Tibial nerve (tissue), 4 donors: ENCODE measurements at places on chromosomes 16 and 17. TPM values are rescaled to one million over a fixed set of nuclear protein-coding genes. Genes with fewer than 3 reads are reported as not detected.

The CCL11 gene
- not detected for total RNA-seq

The SPAG5 gene
- total RNA-seq: 6.3 TPM

The KRTAP1-1 gene
- total RNA-seq: not detected

The CCL1 gene
- not detected for total RNA-seq

The NUP93 gene
- total RNA-seq: 65.7 TPM

DNA sequence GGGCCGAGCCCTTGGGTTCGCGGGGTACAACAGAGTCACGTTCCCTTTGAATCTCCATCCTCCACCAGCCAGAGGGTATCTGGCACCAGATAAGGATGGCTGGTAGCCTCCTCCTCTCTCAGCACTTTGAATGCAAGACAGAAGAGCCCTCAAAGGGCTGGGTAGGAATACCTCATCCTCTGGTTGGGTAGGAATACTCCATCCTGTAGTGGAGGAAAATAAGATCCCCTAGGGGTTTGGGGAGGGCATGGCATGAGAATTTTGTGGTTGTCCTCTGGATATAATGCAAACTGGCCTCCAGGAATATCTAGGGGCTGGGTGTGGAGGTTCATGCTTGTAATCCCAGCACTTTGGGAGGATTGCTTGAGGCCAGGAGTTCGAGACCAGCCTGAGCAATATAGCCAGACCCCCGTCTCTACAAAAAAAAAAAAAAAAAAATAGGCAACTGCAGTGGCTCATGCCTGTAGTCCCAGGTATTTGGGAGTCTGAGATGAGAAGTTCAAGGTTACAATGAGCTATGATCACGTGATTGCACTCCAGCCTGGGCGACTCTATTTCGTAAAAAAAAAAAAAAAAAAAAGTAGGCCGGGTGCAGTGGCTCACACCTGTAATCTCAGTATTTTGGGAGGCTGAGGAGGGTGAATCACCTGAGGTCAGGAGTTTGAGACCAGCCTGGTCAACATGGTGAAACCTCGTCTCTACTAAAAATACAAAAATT is 2.7 kb downstream of the IGFBP4 start:
- no peak for DNase-seq

DNA sequence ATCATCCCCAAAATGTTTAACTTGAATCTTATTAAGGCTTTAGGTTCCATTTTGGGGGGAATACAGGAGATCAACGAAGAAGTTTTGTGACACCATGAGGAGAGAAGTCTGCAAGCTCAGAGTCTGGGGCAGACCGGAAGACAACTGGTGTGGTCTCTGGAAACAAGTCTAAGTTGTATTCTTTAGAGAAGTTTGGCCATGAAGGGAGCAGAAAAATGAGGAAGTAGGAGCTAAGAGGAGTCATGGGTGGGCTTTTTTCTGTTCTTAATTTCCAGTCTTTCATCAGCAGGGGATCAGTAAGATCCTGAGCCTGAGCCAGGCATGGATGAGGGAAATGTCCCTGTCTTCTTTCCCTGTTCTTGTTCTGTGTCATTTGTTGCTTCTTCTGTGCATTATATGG is 35.8 kb upstream of the NF1 start:
- DNase-seq: no peak

- no peak for DNase-seq
Observed at GRCh38 chr17:77842528-77843147, 115.9 kb upstream of the TNRC6C start.

- no peak for DNase-seq
Observed at GRCh38 chr16:54882556-54882955, 48.1 kb upstream of the IRX5 start.

GRCh38 chr17:76388966-76389888 is 4.8 kb downstream of the SPHK1 start:
- no peak for DNase-seq

DNA sequence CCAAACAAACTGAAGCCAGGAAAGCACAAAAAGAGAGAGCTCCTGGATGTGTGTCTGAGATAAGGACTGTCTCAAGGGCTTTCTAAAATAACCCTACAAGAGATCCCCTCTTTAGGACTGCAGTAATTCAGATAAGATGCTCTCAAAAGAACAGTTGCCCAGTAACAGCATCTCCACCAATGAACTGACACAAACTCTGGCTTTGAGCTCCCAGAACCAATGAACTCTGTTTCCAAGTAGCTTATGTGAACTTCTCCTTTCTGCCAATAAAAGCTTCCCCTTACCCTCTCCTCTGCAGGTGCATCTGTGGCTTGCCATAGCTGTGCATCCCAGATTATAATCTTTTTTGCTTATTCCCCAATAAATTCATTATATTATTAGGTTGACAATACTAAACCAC is 421.5 kb downstream of the SLC39A11 start:
- DNase-seq: no peak

DNA sequence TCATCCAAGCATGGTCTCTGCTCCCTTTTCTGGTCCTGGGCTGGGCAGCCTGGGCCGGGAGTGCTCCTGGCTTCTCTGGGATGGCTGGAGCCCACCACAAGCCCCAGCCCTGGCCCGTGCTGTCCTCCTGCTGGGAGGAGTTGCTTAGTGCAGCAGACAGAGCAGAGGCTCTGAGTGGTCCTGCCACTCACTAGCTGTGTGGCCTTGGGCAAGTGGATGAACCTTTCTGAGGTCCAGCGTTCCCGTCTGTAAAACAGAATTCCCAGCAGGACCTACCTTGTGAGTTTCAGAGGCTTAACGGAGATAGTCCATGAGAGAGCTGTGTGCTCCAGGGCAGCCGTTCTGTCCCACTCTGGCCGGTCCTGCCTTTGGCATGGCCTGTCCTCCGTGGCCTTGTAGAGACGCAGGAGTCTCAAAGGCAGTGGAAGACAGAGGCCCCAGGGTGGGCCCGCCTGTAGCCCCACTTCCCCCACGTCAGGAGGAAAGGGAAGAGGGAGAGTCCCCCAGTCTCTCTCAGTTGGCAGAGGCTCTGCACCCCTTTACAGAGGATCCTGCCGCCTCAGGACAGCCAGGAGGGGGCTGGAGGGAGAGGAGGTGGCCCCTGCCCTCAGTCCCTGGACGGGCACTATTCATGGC is 7.8 kb downstream of the MYO15B start:
- no peak for DNase-seq

GRCh38 chr17:31248986-31249834 is 47.8 kb downstream of the OMG start:
- no peak for DNase-seq

DNA sequence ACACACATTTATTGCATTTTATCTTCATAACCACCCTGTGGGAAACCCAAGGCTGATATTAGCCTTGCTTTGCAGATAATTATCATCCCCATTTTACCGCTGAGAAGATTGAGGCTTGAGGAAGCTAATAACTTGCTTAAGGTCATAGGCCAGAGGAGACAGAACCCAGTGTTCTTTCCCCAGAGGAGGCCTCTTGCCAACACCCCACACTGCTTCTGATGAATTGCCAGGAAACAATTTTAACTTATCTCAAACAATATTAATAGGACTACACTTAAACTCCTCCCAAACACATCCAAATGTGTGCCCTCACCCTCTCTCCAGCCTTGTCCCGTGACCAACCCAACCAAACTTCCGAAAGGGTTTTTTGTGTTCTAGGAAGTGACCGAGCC is 2.1 kb upstream of the SPG7 start:
- no peak for DNase-seq

DNA sequence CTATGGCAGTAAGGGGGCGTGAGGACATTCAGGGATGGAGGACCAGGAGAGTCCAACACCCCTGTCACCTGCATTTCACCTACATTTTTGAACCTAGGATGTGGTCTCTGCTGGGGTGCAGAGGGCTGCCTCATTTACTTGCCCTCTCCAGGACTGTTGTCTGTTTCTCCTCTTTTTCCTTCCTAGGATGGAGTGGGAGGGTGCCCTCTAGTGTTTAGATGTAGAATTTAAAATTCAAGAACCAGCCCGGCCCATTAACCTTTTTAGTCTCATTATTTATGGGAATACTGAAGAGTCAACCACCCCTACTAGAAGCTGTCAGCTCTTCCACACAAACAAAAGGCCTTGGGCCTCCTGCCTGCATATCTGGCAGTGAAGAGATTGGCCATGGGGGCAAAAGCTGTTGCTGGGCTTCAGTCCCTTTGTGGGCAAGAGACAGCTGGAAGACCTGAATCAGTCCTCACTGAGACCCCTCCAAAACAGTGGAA is 2.5 kb upstream of the STARD3 start:
- no peak for DNase-seq

DNA sequence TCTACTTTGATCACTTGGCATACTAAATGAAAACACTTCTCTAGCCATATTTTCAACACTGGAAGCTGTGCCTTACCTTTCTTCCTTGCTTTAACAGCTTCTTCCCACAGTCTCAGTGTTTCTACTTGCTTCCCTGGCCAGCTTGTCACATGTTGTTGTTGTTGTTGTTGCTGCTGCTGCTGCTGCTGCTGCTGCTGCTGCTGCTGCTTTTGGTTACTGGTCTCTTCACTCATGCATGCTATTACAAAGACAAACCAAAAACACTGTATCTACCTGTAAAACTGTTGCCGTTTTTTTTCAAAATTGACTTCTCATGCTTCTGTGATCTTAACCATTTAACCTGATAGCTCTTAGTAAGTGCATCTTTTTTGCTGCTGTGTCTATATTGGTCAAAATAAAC is 9.0 kb downstream of the VEZF1 start:
- DNase-seq: no peak
